Bronchial epithelial cell (primary cell): ENCODE measurements at places on chromosomes 4 and X. TPM values are rescaled to one million over a fixed set of nuclear protein-coding genes. Genes with fewer than 3 reads are reported as not detected.

The ART3 gene
- under 0.01 TPM in 1 of 2 replicates, not detected in the other for total RNA-seq

The FGG gene
- 0.26 and 0.38 TPM in 2 replicates for total RNA-seq

The PAGE1 gene
- not detected in 2 replicates for total RNA-seq

The LNX1 gene
- 1.6 and 3.2 TPM in 2 replicates for total RNA-seq

DNA sequence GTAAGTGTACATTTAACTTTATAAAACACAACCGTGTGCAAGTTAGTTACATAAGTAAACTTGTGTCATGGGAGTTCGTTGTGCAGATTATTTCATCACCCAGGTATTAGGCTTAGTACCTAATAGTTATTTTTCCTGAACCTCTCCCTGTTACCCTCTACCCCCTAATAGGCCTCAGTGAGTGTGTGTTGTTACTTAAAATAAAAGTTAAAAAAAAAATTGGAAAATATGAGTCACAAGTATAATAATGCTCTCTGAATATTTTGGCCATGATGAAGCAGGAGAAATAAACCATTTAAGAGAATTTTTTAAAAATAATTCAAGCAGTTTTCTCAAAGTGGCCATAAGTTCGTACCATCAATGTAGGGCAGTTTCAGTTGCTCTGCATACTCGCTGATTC is 105.1 kb upstream of the GRID2 start:
- DNase-seq: peak; percentile 42

DNA sequence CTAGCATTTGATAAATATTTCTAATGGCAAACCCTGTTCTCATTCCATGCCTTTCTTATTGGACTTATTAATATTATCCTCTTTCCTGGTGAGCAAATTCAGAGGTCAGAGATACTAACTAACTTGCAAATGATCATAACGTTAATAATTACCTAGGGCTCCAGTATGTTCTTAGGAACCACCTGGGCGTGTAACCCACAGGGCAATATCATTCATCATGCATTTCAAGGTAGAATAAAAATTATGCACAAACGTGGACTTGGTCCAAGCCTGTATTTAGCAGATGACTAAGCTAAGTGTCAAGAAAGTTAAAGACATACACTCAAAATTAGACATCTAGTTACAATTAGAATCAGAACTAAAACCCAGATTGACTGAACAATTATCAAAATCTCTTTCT is 850.1 kb downstream of the TRIML1 start:
- DNase-seq: peak; percentile 94

GRCh38 chr4:70425306-70425705 is 27.6 kb downstream of the OPRPN start:
- DNase-seq: peak; percentile 8

DNA sequence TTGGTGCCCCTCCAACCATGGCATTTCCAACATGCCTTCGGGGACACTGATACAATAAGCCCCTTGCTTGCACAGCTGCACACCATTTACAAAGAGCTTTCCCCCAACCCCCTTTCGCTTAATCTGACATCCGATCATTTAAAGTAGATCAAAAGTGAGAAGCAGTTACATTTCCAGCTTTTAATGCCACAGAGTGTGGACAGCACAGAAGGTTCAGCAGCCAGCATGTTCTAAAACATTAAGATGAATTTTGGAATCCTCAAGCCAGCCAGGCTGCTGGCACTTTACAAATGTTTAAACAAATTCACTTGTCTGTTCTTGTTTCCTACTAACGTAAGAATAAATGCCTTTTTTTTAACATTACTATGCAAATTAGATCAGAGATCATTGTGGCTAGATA is 284.4 kb upstream of the LDB2 start:
- no peak for DNase-seq

- no peak for DNase-seq
Measured at GRCh38 chr4:70099206-70099605, 49.0 kb downstream of the HTN1 start.

DNA sequence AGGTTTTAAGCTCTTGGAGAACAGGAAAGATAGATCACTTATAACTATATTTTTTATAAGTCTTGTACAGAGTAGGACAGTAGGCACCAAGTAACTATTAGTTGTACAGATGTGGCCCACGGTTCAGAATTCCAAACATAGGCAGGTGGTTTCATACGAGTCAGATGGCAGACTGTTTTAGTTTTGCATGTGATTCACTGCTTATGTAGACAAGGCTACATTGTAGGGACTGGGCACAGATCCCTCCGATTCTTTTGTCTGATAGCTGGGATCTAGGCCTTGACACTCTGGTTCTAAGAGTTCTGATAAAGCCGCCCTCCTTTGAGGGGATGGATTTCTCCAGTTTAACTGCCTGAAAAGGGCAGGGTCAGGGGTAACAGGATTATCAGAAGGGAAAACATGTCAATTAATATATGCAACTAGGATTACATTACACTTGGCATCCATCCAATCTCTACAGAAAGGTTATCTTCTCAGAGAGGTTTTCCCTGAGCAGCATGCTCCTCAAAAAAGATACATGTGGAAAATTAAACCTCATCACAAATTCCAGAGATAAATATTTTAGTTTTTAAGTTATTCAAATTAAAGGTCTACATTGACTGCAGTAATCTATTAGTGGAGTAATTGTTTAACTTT is 87.8 kb downstream of the SPRY1 start:
- peak; percentile 22 for DNase-seq

DNA sequence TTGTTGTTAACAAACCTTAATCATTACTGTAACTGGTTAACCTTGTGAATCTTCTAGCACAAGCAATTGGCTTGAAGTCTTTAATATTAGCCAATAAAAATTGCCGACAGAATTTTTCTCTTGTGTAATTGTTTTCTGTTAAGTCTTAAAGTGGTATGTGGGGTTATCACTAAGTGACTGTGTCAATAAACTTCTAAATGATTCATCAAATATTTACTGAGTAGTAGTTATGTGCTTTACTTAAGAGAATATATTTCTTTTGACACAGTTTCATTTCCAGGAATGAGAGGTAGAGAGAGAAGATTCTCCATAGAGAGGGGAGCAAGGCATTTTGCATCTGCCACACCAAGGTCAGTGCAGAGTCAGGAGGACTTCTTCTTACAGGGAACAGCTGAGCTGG is 2361.6 kb upstream of the AGA start:
- DNase-seq: no peak

GRCh38 chr4:144223149-144223548 is 82.6 kb upstream of the GYPA start:
- no peak for DNase-seq

DNA sequence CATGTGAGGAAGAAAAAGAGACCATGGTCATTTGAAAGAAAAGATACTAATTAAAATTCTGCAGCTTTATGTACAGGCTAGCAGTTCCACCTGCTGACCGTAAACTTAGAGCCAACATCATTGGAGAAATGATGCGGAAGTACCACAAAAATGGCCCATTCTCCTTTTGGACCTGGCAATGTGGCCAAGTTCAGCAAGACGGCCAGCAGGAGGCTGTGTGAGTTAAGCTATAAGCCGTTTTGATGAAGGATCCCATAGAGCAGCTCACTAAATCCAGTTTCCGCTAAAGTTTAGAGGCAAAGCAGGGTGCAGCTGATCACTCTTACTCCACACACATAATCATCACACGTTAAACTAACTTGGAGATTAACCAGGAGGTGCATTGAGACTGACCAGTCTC is 133.8 kb downstream of the LDB2 start:
- no peak for DNase-seq

GRCh38 chr4:1770791-1771231 is 22.3 kb upstream of the FGFR3 start:
- no peak for DNase-seq
